ENCODE measurements at places on chromosomes 7 and 10. TPM values are rescaled to one million over a fixed set of nuclear protein-coding genes. Genes with fewer than 3 reads are reported as not detected.

The FAM241B gene
- total RNA-seq: 9.7 TPM

- no peak for DNase-seq
Observed at GRCh38 chr10:110646417-110647135, 2.4 kb downstream of the RBM20 start.

DNA sequence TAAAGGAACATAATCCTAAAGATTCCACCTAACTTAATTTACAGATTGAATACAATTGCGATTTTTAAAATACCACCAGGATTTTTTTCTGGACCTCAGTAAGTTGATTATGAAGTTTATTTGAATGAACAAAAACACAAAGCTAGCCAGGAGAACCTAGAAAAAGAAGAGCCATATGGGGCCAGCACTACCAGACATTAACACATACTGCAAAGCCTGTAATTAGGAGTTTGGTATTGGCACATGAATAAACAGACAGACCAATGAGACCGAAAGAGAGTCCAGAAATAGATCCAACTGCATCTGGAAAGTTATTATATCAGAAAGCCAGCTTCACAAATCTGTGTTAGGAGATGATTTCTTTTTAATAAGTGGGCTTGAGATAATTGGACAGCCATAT, 105.5 kb upstream of the CHST15 start:
- no peak for DNase-seq

DNA sequence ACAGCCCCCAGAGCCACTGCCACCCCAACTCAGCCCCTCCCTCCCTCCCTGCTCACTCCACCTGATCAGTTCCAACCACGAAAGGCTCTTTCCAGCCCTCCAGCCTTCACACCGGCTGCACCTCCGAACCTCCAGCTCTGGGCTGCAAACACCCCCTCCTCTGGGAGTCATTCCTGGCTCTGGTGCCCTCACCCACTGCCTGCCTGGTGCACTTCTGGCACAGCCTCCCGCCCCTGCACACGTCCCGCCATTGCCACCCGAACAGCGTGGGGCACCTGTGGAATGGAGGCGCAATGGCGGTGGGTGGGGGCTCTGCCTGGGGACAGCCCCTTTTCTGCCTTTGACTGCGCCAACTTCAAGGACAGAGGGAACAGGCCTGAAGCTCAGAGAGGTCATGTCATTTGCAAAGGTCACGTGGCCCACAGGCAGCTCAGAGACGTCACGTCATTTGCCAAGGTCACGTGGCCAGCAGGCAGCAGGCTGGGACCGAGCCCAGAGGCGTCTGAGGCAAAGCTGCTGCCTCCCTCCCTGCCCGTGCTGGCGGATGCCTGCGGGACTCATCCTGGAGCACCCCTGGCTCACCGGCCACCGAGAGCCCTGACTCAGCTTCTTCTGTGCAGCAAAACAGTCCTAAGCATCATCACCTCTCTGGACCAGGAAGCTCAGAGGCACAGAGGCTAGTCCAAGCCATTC, 76.0 kb upstream of the DNAAF5 start:
- no peak for DNase-seq

GRCh38 chr7:40780460-40780859, 645.7 kb downstream of the SUGCT start:
- no peak for DNase-seq
